MG63 (cell line): ENCODE measurements at places on chromosomes 16 and 17. TPM values are rescaled to one million over a fixed set of nuclear protein-coding genes. Genes with fewer than 3 reads are reported as not detected.

Gene NPIPA8
- 12.3 and 23.3 TPM in 2 replicates for total RNA-seq

Gene PNPO
- 41.4 and 89.7 TPM in 2 replicates for total RNA-seq

DNA sequence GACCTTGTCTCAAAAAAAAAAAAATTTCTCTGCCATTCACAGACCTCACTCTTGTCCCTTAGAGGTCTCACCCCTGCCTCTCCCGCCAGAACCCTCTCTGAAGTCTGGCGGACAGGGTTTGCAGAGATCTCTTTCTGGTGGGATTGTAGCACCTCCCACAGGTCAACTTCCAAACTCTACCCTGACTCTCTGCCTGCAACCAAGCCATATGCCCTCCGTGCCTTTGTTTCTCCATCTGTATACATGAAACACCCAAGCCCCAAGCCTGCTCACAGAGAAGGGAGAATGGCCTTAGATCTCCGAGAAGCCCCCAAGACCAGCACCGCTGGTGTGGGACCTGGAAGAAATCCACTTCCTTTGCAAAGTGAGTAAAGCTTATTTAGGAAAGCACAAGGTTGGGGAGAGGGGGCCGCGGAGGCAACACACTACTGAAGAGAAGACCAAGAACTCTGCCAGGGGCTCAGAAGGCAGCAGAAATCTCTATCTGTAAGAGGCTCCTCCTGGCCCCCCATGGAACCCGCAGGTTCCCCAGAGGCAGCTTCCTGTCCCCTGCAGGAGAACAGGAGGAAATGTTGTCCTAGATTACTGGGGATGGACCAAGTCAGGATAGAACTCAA is 219.9 kb downstream of the C16orf78 start:
- no peak for DNase-seq

- no peak for DNase-seq
Observed at GRCh38 chr17:17852930-17853329, 16.1 kb upstream of the SREBF1 start.

DNA sequence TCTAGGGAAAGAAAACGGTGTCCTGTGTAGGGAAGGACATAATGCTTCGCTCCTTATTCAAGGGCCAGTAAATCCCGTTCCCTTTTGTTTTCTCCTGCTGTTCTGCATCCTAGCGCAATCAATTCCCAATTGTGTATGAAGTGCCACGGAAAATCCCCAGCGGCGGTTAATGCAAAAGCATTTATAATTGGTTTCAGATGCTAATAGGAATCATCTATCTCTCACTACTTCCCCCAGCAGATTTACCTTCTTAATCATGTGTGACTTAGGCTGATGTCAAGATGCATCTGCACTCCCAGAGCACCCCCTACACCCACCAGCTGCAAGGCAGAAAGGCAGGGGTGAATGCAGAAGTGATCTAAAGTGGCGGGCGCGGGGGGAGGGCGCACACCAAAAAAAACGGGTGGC is 32.7 kb upstream of the SSTR2 start:
- DNase-seq = no peak

- no peak for DNase-seq
Observed at GRCh38 chr17:76544546-76545365, 4.9 kb downstream of the PRCD start.

- peak; percentile 56 for DNase-seq
Observed at GRCh38 chr17:63838631-63839171, 3.8 kb downstream of the SMARCD2 start.
